ENCODE measurements at places on chromosomes 3 and 15.

DNA sequence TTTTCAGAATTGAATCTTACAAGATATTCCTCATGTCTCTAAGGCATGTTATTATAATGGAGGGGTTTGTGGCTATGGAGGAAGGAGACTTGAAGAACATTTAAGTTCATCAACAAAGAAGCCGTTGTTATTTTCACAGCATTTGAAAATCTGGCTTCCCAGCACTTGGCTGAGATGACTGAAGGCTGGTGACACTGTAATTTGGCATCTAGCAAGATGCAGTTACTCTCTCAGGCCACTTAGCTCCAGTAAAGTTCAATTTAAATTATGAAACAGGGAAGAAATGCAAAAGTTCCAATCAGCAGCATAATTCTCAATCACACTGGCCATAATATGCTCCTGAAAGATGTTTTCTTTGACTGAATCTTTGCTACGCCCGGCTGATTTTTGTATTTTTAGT lies 139.4 kb upstream of the NUDT16 start:
- no peak for DNase-seq

GRCh38 chr15:96342406-96343112 lies 12.1 kb downstream of the NR2F2 start:
- DNase-seq = no peak

GRCh38 chr15:88118741-88119140 lies 137.8 kb downstream of the NTRK3 start:
- DNase-seq = no peak

DNA sequence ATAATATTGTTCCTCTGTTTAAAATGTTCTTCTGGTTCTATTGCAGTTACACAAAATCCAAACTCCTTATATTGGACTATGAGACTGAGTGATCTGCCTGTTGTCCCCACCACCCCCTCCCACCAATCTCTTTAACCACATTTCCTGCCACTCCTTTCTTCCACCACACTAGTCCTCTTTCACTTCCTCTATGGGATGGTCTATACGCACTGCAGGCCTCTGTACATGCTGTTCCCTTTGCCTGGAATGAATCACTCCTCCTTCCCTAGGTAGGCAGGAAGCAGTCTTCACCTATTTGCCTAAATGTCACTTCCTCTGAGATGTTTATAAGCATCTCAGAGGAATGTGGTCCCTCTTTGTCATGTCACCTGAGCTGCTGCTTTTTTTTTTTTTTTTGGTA lies 4.0 kb downstream of the MAP2K1 start:
- no peak for DNase-seq

DNA sequence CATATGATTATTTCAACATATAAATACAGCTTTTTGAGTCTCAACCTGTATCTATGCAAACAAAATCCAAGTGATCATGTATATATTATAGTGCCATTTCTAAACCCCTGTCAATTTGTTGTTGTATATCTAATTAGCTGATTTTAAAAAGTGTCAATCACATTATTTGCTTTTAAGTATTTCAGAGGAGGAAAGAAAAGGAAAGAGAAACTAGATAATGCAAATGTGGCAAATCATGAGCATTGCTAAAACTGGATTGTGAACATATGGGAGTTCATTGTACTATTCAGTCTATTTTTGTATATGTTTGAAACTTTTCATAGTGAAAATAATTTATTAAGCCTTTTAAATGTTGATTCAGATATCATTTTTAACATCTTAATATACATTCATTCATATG lies 190.7 kb downstream of the ZIC4 start:
- DNase-seq = no peak

DNA sequence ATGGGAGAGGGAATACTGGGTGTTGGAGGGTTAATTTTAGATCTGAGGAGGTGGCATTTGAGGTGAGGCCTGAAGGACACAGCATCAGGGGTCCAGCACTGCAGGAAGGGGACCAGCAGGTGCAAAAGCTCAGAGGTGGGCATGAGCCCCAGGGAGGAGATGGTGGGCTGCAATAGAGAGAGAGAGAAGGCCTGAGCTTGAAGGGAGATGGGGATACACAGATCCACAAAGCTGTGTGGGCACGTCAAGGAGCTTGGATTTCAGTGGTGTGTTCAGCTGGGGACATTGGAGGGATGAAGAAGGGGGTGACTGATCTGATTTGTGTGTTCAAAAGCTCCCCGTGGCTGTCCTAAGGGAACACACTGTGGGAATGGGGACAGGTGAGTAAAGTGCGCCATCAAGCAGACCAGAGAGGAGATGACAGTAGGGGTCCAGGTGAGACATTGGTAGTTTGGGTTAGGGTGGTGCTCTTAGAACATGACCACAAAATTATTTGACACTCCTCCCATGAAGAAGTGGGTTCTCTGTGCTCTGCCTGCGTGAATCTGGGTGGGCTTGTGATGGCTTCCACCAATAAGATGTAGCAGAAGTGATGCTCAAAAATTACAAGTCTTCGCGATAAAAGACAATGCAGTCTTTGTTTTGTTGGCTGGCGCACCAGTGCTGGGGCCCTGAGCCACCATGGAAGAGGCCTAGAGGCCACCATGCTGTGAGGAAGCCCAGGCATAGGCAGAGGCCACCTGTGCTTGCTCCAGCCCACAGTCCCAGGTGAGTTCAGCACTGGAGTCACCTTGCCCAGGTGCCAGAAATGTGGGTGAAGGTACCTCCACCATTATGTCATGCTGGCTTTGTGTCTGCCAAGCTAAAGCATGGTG lies 1.9 kb upstream of the WNT7A start:
- DNase-seq = no peak

DNA sequence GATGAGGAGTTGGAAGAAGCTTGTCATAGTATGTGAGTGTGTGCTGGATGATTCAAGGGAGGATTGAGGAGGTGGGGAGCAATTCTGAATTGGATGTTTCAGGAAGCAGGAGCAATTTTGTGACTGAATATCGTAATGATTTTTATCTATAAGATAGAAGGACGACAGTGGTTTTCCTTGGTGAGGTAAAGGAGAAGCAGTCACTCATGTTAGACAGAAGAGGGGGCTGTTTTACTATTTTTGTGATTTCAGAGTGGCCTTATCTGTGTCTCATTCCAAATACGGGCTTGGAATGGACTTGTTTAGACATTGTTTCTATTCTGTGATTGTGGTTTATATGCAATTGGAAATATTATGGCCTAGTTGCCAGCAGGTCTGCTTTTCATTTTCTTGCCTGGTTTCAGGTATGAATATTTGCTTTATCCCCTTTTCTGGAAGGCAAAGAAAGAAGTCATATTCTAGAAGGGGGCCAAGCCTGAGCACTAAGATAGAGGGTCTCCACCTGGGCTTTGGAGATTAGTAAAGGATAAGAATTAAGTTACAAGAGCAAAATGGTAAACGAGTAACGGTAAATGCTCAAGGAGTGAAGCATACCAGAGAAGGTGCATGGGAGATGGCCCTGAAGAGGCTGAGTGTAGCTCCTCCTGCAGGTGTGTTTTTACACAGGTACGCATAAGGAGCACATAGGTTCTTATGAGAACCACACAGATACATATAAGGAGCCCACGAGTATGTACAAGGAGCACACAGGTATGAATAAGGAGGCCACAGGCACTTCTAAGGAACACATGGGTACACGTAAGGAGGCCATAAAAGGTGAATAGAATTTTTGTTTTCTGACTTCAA lies 124.6 kb upstream of the KCNAB1 start:
- no peak for DNase-seq
